Skeletal muscle cell (primary cell): ENCODE measurements at places on chromosomes 5 and 9.

DNA sequence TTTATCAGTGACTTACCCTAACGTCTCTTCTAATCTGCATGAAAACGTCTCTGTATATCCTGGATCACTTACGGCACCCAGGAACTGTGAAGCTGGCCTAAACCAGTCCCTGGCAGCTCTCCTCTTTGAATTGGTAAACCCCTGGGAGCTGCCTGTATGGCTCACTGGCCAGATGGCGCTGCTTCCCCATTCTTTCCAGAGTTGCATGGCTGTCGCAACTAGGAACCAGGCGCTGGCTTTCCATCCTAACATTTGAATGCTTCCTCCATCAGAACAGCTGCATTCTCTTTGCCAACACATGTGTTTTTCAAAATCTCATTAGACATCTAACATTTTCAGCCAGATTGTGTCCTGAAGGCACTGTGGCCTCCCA is 8.0 kb upstream of the PCA3 start:
- no peak for DNase-seq

- DNase-seq = no peak
These were observed 204.9 kb downstream of the SMARCA2 start for GRCh38 chr9:2220036-2220435.

- DNase-seq = no peak
These were observed 150.3 kb upstream of the COL5A1 start for GRCh38 chr9:134491196-134491835.

DNA sequence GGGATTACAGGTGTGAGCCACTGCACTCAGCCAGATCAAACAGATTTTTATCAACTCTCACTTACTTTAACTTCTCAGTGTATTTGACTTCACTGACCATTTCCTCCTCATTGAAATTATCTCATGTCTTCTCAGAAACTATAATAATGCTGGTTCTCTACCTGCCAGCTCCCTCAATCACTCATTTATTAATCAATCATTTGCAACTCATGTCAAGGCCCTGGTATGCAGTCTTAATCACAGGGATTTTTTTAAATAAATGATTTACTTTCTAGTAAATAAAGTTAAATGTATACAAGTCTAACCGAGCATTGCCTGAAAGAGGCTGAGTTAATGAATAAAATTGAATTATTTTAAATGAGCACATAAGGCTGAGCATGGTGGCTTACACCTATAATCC is 63.3 kb downstream of the PLPP1 start:
- no peak for DNase-seq

DNA sequence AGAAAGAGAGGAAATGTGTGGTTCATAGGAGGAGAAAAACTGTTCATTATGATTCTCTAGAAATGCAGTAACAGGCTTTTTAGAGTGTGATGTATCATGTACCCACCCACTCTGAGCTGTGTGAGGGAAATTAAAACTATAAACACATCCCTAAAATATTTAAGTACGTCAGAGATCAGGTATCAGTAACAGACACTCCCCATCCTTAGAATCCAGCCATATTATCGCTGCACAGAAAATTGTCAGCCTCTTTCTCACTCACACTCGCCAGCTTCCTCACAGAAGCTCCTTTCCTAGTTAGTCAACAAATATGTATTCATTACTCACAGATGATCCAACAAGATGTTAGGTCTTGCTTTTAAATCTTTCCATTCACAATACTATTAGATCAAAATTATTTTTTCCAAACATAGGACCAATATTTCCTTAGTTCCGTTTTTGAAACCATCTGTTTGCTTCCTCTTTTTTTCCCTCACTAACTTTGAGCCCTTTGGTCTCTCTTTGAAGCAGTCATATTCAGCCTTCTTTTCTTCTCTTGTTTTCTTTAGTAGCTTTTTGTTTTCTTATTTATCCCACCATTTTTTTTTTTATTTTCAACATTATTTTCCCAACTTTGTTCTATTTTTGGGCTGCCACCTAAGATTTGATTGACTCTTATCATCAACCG is 13.6 kb upstream of the MAST4 start:
- no peak for DNase-seq

DNA sequence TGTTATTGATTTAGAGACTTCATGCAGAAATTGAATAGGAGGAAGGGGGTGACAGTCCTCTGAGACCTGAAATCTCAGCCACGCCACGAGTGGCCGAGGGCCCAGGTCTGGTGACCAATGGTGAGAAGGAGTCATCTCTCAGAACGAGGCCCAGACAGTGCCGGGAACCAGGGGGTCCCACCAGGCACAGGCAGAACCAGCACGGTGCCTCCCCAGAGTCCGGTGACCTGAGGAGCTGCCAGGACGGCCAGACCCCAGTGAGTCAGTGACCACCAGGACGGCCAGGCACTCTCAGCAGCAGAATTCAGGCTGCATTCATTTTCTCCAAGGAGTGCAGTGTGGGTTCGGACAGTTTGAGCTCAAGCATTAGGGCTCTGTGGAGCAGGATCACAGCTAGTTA is 43.8 kb upstream of the NKD2 start:
- no peak for DNase-seq

DNA sequence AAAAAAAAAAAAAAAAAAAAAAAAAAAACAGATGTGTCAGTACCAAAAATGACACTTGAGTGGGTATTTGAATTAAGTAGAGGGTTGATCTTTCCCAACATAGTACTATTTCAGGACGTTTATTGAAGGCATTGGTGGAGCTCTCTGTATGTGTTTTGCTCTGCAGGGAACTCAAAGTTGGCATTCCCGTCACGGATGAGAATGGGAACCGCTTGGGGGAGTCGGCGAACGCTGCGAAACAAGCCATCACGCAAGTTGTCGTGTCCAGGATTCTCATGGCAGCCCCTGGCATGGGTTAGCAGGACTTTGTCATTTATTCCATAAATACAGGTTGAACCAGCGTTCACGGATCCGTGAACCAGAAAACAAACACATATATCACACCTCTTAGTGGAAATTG is 34.9 kb downstream of the SFXN1 start:
- no peak for DNase-seq

GRCh38 chr9:8115570-8115969 is 316.0 kb upstream of the DMAC1 start:
- DNase-seq = no peak

- no peak for DNase-seq
These were observed 27.3 kb upstream of the PHYKPL start for GRCh38 chr5:178259623-178260536.

DNA sequence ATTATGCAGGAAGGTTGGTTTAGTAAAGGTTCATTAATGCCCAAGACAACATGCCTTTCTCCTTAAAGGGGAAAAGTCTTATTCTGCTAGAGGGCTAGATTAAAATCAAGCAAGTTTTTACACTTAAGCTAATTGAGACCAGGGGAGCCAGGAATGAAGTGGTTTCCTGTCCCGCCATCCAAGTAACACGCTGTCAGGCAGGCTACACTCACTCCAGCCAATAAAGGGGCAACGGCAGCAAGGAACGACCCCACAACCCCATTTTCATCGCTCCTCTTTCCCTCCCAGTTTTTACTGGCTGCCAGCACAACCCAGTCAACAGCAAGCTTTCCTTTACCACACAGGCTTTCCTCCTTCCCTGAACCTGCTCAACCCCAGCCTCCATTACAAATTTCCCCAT is 225.1 kb downstream of the DCP2 start:
- no peak for DNase-seq

- no peak for DNase-seq
These were observed 20.4 kb downstream of the CNOT8 start for GRCh38 chr5:154878642-154879335.
